NCI-H1105 (cell line): ENCODE measurements at places on chromosomes 1 and 21.

GRCh38 chr1:156144742-156145141 is 8.6 kb upstream of the SEMA4A start:
- no peak for DNase-seq

DNA sequence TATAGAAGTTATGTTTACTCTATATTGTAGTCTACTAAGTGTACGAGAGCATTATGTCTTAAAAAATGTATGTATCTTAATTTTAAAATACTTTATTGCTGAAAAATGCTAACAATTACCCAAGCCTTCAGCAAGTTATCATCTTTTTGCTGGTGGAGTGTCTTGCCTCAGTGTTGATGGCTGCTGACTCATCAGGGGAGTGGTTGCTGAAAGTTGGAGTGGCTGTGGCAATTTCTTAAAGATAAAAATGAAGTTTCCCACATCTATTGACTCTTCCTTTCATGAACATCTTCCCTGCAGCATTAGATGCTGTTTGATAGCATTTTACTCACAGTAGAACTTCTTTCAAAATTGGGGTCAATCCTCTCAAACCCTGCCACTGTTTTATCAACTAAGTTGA is 95.8 kb downstream of the CDC7 start:
- no peak for DNase-seq

DNA sequence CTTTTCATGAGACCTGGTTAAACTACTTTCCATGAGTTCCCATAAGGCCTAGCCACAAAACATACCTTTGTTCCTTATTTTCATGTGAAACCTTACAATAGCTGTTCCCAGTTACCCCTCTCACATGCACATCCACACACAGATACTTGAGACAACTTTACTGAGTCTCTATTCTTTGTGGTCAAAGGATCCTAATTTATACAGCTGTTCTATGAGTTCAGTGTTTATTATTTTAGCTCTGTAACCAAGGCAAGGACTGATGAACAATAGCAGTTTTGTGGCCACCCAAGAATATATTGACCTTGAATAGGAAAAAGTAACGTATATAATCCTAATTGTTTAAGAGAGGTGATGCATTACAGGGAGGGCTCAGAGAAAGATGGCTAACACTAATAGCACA is 160.5 kb upstream of the CACYBP start:
- no peak for DNase-seq

DNA sequence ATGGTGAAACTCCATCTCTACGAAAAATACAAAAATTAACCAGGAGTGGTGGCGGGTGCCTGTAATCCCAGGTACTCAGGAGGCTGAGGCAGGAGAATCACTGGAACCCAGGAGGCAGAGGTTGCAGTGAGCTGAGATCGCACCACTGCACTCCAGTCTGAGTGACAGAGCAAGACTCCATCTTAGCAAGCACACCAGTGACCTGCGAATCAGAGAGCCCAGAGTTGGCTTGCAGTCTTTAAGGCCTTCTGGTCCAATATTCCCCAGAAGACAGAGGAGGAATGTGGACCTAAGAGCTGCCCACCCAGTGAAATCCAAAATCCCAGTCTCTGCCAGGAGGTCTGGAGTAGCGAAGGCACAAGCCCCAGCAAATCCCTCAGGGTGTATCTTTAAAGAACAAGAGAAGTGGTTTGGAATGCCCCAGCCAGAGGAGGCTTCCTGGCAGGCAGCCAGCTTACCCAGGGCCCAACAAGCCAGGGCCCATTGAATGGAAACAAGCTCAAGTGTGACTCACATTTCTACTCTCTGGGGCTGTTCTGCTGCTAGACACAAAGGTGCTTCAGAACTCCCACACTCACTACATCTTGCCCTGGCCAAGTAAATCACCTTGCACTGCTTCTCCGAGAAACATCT is 23.9 kb downstream of the GPR161 start:
- DNase-seq: peak; percentile 87

DNA sequence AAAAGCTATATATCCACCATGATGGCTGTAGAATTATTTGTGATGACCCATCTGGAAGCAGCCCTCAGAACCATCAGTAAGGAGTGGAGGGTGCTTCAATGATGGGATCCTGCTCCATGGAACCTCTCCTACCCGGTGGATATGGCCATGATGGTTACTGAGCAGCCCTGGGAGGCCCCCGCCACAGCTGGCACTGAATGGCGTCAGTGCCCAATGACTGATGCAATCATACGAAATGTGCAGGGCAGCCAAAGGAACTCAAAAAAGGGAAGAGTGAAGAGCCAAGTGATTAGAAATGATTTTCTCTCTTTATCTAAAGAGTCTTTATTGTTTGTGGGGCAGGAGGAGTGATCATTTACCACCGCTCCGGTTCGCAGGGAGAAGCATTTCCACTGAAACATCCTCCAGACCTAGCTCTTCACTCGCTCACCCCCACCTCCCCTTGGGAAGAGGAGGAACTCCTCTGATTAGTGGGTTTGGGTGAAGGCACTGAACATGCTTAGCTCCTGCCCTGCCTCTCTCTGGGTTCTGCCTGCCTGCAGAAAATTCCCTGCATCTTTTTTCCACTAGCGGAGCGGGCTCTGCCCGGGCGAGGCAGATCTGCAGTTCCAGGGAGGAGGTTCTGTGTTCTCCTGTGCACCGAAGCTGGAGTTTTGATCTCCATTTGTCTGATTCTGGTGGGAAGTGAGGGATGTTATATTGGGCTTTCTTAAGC is 260.3 kb downstream of the GRIK3 start:
- no peak for DNase-seq

DNA sequence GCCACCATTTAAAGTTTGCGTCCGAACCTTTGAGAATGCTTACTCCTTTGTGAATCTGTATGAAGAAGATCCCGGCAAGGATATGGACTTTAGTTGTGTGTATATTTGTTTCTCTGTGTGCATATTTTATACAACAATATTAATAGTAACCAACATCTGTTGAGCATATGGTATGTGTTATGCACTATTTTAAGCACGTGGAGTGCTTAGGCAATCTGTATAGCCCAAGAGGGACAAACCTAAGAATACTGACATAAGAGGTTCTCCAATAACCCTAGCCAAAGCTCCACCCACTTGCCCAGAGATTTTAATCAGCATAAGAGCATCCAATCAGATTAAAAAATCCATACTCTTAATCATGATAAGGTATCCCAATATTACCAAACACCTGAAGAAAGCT is 92.7 kb downstream of the MAB21L3 start:
- DNase-seq: no peak

DNA sequence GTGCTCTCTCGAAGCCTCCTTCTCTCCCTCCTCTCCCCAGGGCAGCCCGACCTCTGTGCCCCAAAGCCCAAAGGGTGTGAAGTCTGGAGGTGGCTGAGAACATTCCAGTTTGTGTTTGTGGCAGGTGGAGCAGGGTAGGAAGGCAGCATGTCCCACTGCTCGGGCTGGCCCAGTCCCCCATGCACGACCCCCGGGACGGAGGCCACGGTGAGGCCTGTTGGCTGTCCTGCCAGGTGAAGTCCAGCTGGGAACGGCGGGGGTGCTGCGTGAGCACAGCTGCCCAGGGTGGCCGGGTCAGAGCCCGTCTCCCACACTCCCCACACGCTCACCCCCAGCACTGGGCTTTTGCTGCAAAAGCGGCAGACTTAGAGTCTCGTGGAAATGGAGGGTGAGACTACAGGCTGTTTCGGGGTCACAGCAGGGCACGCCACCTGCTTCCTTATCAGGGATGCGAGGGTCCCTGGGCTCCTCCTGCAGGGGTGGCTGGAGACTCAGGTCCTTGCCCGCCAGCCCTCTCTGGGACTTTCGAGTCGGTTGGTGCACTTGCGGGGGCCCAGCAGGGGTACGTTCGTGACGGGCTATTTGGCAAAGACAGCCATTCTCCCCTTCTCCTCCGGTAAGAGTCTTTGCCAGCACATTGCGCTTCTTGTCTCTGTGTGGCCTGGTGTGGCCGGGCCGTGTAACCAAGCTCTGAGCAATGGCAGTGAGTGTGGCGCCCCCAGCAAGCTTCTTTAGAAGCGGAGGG is 40.3 kb downstream of the MORN1 start:
- no peak for DNase-seq

DNA sequence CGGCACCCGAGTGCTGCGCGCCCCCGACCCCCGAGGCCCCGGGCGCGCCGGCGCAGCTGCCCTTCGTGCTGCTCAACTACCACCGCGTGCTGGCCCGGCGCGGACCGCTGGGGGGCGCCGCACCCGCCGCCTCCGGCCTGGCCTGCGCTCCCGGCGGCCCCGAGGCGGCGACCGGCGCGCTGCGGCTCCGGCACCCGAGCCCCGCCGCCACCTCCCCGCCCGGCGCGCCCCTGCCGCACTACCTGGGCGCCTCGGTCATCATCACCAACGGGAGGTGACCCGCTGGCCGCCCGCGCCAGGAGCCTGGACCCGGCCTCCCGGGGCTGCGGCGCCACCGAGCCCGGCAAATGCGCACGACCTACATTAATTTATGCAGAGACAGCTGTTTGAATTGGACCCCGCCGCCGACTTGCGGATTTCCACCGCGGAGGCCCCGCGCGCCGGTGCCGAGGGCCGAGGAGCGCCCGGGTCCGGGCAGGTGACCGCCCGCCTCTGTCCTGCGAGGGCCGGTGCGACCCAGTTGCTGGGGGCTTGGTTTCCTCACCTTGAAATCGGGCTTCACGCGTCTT is 49.0 kb downstream of the SIM2 start:
- DNase-seq: peak; percentile 62

DNA sequence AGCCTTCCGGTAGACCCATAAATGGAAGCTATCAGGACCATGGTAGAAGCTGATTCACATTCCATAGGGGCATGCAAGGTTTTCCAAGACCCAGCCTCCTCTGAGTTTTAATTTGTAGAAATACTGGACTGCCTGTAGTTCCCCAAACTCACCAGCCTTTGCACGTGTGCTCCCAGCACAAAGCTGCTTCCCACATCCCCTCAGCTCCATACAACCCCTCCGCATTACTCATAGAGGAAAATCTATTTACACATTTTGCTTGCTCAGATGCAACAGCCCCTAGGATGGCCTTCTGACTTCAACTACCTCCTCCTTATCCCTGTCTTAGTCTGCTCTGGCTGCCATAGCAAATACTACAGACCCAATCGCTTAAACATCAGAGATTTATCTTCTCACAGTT is 336.2 kb downstream of the SETD4 start:
- no peak for DNase-seq

GRCh38 chr1:41811051-41811795 is 107.5 kb downstream of the HIVEP3 start:
- no peak for DNase-seq

DNA sequence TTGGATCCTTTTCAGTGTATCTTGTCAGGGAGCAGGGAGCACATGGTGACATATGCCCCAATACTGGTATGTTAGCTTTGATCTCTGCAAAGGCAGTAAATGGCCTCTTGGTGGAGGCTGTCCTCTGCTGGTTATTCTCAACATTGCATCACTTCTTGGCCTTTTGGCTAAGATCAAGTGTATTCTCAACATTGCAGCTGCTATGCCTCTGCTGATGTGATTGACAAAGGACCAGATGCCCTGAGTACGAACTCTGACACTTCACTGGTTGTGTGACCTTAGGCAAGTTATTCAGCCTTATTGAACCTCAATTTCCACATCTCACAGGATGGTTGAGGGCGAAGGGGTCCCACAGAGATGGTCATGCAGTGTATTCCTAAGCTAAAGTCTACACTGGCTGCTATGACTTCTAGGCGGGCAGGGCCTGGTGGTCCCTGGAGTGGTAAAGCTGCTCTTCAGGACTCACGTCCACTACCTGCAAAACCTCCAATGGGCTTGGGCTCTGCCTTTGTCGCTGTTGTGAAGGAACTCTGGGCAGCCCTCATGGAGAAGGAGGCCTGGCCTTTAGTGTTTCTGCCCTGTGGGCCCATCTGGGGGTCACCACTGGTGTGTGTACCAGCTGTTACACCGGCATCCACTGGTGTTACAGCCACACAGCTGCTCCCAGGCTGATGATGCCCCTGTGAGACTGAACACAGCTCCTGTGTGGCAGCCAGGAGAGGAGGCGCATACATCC is 64.8 kb downstream of the DNTTIP2 start:
- peak; percentile 63 for DNase-seq

- no peak for DNase-seq
Observed at GRCh38 chr1:41955461-41956159, 36.9 kb upstream of the HIVEP3 start.

DNA sequence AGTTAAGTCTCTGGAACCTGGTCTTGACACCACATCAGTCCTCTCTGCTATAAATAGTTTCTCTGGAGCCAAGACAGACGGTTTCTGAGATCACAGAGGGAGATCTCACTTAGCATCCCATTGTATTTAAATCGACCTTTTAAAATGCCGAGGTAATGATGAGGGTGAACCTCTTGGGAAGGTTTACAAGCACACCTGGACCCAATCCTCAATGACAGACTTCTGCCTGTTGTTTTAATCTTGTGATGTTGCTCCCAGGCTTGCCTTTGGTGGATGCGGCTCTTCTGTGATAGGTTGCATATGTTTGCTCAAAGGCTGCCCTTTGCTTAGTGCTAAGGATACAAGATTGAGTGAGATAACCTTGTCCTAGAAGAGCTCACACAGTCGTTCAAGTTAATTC is 104.6 kb upstream of the L1TD1 start:
- DNase-seq: no peak

DNA sequence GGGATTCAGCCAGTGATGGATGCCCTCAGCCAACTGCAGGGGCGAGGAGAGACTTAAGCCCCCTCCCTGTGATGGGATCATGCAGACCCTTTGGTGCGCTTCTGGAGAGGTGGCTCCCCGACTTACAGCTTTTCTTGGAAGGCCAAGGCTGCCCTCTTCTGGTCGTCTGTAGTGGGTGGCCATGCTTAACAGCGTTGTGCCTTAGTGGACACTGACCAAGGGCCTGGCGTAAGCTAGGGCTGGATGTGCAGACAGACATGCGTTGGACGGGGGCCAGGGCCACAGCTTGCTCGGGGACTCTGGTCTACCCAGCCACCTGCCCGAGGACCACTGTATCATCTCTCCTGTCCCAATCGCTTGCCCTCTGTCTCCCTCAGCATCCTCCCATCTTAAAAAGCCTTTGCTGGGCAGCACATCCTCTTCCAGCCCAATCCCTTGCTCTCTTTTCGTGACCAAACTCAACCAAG is 5.5 kb downstream of the AZIN2 start:
- peak; percentile 44 for DNase-seq

DNA sequence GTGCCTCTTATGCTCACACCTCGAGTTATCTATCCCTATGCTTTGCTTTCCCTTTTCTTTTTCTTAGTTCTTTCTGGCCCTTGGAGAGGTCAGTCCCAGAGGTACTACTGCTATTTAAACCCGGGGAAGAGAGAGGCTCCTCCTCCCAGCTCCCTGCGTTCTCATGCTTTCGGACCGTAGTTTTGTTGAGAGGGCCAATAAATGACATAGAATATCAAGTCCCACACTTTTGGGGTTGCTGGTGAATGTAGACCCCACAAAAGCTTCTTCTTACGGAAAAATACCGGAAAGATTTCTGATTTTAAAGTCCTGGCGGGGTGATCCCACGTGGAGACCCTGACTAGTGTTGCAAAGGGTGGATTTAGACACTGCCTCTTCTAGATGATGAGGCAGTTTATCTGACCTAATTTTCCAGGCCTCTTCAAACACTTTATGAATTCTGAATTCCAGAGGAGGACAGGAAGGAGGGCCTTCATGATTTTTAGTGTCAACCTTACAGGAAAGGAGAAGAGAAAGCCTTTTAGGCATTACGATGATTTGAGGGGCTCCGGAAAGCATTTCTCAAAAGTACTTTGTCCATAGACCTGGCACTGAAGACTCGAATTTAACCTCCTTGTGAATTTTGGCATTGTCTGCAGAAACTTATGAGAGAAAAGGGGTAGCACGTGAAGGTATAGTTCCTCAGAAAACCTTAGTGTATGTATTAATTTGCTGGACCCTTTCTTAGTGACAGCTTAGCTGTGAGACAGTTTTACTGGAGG is 694 bp downstream of the TMEM167B start:
- DNase-seq: no peak

GRCh38 chr21:26845066-26845758 is at the start of gene ADAMTS1:
TSS of gene ADAMTS1 (minus strand) at chr21:26845409. CDS start at chr21:26844954, 455 bp downstream.
- DNase-seq: no peak
